Erythroblast (primary cell): ENCODE measurements at places on chromosomes 3 and 15.
A peak's percentile ranks its signal among the peaks of the same experiment; 100 is the strongest.

- DNase-seq = no peak
Measured at GRCh38 chr3:103894162-103894822, 1459.5 kb downstream of the ZPLD1 start.

DNA sequence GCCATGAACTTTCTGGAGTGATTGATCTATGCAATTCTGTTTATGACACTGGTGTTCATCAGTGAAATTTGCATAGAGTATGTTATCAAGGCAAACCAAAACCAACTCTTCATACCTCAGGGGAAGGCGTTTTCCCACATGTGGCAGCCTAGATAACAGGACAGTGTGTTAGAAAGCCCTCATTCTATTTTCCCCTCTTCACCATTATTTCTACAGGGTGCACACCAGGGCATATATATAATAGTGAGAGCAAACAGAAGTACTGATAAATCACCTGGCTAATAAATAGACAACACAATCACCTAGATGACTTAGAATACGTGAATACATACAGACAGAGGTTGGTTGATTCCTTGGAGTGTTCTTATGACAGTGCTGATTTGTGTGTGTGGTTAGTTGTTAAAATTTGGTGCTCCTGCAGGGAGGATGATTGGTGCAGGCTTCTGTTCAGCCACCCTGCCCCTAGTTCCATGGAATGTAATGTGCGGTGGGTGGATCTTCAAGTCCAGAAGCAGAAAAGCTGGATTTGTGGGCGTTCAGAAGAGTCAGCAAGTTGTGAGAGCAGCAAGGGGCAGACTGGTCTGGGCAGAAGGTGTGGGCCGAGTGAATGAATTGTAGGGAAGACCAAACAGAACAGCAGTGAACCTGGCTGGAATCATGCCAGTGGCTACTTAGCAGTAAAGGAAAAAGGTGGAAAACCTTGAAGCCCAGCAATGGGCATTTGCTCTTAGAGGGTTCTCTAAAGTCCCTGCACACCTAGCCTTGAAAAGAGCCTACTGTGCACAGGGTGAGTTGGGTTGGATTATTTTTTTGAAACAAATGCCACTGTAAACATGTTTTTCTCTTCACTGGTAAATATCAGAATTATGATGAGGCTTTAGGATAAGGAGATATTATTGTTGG, 11.7 kb upstream of the RARRES1 start:
- peak; percentile 97 for DNase-seq

- no peak for DNase-seq
Measured at GRCh38 chr15:74497584-74497983, 36.6 kb upstream of the UBL7 start.

- no peak for DNase-seq
Measured at GRCh38 chr15:28246605-28247004, 75.4 kb downstream of the HERC2 start.

DNA sequence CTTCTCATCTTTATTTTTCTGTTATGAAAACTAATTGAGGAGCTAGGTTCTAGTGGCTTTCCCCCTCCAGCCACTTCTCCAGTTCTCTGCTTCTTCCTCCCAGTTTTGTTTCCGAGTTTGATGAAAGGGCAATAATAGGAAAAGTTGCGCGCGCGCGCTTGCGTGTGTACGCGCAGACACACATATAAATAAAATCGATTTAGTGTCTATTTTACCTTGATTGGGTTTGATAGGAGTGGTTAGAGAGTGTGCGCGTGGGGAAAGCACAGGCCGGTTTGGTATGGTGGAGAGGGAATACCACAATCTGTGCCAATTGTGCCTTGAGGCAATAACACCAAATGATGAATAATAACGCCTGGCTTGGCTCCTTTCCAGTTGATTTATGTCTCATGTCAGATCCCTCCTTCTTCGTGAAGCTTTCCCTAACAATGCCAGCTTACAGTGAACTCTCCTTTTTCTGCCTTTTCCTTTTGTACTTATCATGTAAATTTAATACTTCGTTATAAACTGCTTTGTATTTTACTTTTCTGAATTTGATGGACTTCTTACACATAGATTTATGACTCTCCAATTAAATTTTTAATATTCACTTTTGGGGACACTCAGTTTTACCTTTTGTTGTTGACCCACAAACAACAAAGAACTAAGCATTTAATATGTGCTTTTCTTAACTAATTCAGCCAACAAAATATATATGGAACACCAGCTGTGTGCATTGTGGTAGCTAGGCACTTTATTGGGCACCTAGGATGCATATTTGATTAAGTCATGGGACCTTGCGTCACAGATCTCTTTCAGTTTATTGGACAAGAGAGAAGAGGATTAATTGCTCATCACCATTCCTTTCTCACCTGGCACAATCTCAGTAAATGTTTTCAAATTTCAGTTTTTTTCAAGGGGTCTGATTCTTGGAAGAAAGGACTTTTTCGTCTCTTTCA, 1.7 kb downstream of the TIPARP start:
- peak; percentile 78 for DNase-seq
